ENCODE measurements at places on chromosomes 3 and 15.

DNA sequence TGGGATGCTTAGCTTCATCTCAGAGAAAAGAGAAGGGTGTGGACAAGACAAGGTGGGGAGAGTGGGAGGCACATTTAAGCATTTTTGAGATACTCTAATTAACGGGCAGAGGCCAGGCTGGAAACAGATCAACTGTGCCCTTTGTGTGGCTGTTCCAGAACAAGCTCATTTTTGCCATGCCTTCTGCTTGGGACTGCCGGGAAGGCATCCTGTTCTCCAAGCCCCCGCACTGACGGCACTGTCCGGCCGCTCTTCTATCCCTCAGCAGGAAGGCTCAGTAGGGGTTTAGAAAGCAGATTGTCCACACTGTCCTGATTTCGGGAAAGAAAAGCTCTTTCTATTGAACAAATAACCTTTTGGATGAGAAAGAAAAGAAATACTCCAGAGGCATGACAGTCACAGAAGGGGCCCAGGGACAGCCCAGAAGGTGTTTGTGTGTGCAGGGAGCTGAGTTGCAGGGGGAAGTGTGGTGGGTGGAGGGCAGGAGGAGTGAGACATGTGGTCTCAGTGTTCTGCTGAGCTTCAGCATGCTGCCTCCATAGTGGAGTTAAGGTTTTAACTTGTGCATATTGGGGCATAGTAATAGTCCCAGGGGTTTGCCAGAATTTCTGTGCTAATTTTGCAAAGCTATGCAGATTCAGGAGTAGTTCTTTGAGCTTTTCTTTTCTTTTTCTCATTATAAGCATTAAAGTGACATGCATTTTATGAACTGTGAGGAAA, 27.3 kb downstream of the SV2B start:
- DNase-seq = no peak

GRCh38 chr3:88137836-88138235, 11.9 kb upstream of the C3orf38 start:
- no peak for DNase-seq

DNA sequence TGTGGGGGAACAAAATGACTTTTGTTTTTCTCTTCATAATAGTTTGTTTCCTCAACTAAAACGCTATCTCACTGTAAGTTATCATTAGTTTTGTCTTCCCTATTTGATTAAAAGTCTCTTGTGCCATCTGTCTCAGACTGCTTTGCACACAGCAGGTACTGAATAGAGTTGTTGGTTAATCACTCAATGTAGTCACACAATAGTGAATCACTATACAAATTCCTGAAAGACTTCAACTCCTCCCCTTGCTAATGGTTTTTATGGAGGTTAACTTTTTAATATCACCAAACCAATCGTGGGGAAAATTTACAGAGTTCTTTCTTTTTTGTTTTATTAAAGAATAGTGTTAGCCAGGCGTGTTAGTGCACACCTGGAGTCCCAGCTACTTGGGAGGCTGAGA, 2.6 kb upstream of the NGLY1 start:
- no peak for DNase-seq

GRCh38 chr3:55242921-55243320, 244.2 kb downstream of the WNT5A start:
- DNase-seq = no peak

GRCh38 chr3:149839896-149840295, 26.9 kb downstream of the RNF13 start:
- no peak for DNase-seq

- DNase-seq = no peak
Observed at GRCh38 chr3:195001261-195001660, 269.7 kb downstream of the XXYLT1 start.

DNA sequence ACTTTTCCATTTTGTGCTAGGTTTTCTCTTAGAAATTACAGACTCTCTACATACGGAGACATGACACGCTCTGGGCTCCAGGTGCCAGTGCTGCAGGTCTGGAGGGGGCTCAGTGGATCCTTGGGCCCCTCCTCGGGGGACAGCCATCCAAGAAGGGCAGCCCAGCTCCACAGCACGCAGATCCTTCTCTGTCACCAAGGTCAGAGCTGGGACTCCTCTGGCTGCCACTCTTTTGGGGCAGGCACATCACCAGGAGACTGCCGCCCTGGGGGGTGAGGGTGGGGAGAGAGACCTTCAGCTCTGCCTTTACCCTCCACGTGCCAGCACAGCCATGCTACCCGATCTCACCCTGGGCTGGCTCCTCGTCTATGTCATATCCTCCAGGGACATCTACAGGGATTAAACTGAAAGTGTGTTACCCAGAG, 65.6 kb downstream of the ATP10A start:
- DNase-seq = no peak

DNA sequence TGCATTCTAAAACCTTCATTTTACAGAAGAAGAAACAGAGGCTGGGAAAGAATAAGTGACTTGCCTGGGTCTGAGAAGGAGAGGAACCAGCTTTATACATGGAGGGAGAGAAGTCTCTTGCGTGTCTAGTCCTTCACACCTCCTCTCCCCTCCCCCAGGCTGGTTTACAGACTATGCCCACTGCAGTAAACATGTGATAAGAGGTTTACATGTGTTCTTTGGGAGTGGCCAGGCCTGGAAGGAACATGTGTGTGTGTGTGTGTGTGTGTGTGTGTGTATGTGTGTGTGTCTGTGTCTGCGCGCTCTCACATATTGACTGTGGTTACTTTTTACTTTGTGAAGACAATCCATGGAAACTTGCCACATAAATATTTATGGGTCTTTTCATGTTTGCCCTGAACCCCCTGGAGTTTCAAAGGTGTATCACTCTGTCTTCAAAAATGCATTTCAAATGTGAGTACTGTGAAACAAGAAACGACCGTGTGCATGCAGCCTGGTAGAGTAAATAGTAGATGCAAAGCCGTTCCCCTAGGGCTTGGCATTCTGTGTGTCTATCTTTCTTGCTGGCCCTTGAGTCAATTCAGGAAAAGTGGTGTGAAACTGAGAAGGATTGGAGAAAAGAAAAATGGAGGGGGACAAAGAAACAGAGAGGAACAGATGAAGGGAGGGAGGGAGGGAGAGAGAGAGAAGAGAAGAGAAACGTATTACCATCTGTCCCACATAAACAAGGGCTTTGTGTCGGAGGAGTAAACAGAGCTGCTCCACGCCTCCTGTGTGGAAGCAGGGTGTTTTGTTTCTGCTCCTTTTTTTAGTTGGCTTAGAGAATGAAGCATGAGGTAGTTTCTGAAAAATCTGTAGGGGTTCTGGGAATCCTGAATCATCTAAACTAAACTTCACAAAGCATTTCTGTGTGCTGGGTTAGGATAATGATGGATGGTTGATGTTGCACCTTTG, 51.7 kb downstream of the CLDN11 start:
- DNase-seq = peak; percentile 72

DNA sequence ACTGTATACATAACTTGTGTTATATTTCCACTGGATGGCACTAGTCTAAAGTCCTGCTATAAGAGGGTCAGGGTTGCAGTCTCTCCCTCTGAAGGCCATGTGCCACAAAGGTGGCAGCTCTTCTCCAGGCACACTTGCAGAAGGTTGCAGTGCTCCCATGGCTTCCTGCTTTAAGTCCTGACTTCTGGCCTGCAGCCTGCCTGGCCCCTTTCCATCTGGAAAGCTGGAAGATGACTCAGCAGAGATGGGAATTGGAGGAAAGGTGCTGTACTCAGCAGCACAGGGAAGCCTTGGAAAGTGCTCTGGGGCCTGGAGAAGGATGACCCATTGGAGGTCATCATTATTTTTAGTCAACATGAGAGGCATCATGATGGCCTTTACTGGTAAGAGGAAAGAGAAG, 40.9 kb upstream of the MRPL3 start:
- DNase-seq = peak; percentile 88

DNA sequence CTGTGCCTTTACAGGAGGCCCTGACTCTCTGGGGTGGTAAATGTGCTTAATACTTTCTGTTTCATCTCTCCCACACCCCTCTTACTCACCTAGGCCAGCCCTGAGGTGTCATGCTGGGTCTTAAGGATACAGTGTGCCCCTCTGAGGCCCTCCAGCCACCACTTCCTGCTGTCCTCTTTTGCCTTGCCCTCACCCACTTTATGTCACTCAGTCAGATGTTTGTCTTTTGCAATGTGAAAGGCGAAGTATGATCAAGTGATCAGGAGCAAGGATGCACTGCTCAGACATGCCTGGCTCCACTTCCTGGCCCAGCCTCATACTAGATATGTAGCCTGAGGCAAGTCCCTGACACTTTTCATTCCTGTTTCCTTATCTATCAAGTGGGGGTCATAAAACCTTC, 339.0 kb upstream of the NR2E3 start:
- DNase-seq = no peak

- no peak for DNase-seq
Observed at GRCh38 chr3:72462595-72463011, 385.6 kb downstream of the SHQ1 start.
